Gastrocnemius medialis (tissue), 4 donors: ENCODE measurements at places on chromosomes 5 and 9.

DNA sequence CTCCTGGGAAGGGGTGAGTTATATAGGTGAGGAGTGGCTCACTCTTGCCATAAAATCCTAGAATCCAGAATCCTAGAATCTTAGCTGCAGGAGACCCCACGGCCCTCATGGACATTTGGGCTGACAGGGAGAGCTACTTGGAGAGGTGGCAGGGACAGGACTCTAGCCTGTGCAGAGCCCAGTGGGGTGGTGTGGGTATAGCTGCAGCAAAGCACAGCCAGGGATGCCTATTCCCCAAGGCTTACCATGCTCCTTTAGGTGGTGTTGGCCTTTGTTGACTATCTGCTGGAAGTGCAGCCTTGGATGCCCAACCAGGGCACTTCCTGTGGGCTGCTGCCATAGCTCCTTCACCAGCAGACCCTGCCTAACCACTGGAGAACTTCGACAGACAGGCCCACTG, 70.0 kb upstream of the PTPN3 start:
- H3K36me3 ChIP-seq = no peaks in the 10 kb centered on the region
- no peak overlapping the region for H3K27ac ChIP-seq
- no peaks in the 10 kb centered on the region for H3K27me3 ChIP-seq
- DNase-seq = no peak

DNA sequence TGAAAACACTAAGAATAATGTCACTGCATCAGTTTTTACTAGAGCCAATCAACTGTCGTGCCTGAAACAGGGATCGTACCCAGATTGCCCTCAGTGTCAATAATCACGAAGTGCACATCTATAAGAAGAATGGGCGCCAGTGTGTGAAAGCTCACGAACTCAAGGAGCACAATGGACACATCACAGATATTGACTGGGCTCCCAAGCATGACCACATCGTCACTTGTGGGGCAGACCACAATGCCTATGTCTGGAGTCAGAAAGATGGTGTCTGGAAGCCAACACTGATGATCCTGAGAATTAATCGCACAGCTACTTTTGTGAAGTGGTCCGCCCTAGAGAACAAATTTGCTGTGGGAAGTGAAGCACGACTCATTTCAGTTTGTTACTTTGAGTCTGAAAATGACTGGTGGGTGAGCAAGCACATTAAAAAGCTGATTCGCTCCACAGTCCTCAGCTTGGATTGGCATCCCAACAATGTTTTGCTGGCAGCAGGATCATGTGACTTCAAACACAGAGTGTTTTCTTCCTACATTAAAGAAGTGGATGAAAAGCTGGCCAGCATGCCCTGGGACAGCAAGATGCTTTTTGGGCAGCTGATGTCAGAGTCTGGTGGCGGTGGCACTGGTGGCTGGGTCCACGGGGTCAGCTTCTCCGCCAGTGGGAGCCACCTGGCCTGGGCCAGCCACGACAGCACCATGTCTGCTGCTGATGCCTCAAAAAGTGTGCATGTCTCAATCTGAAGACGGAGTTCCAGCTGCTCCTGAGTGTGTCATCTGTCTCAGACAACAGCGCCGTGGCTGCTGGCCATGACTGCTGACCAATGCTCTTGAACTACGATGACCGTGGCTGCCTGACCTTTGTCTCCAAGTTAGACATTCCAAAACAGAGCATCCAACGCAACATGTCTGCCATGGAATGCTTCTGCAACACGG, 32.2 kb downstream of the NSA2 start:
- H3K36me3 ChIP-seq = no peaks in the 10 kb centered on the region
- no peak overlapping the region for H3K4me3 ChIP-seq
- no peak overlapping the region for H3K27ac ChIP-seq
- no peak for DNase-seq
- peaks cover 2% of the 10 kb centered on the region for H3K27me3 ChIP-seq
- H3K4me1 ChIP-seq = no peaks in the 10 kb centered on the region

- H3K4me3 ChIP-seq = no peak overlapping the region
- no peaks in the 10 kb centered on the region for H3K4me1 ChIP-seq
- H3K27me3 ChIP-seq = no peaks in the 10 kb centered on the region
- H3K27ac ChIP-seq = no peak overlapping the region
- DNase-seq = no peak
These were observed 67.1 kb downstream of the KLF4 start for GRCh38 chr9:107422189-107423185.

GRCh38 chr5:6667648-6668047, 34.4 kb downstream of the SRD5A1 start:
- H3K4me1 ChIP-seq = no peaks in the 10 kb centered on the region
- H3K27ac ChIP-seq = no peak overlapping the region
- H3K4me3 ChIP-seq = no peak overlapping the region
- no peaks in the 10 kb centered on the region for H3K36me3 ChIP-seq
- no peaks in the 10 kb centered on the region for H3K27me3 ChIP-seq
- no peak for DNase-seq

DNA sequence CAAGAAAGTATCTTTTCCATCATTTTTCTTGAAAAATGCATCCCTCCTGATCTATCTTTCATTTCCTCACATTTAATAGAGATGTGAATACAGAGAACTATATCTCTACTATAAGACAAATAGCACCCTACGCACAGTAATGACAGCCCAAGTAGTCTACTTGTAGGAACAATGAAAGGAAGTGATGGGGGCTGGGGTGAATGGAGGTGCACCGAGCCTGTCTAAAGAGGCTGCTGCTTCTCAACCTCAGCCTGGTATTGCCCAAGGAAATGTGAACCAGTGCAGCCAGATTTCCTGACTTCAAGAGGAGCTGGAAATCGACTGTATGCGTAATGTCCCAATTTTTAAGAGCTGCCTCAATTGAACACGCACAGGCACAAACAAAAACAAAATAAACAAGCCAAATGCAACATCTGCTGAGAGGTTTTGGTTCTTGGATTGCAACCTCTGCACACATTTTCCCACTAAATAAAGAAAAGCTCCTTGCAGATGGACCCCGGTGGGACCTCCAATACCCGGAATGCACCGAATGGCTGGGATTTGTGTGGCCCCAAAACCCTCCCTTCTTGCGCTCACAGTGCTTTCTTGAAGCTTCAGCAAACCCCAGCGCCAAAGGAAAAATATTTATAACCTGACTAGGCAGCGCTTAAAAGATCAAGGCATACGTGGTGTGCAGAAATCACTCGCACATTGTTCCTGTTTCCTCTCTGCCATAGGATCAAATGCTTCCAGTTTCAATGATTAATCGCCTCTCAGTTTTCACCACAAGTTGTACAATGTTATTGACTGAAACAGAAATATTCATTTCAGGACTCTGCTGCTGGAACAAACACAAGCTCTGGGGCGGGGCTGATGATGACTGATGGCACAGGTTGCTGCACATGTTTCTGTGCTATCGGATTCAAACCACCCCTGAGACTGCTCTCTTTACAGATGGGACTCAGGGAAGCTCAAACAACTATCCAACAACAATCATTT, 68.3 kb downstream of the KCNIP1 start:
- no peaks in the 10 kb centered on the region for H3K36me3 ChIP-seq
- H3K4me3 ChIP-seq = no peak overlapping the region
- H3K27ac ChIP-seq = no peak overlapping the region
- no peaks in the 10 kb centered on the region for H3K4me1 ChIP-seq
- peaks cover 17% of the 10 kb centered on the region for H3K27me3 ChIP-seq

- H3K27me3 ChIP-seq = no peaks in the 10 kb centered on the region
- H3K36me3 ChIP-seq = no peaks in the 10 kb centered on the region
- no peaks in the 10 kb centered on the region for H3K4me1 ChIP-seq
- H3K4me3 ChIP-seq = no peak overlapping the region
- no peak overlapping the region for H3K27ac ChIP-seq
- no peak for DNase-seq
These were observed 23.7 kb downstream of the SPATA31D1 start for GRCh38 chr9:82012276-82012675.

GRCh38 chr5:111422245-111422644, 90.1 kb downstream of the STARD4 start:
- H3K4me1 ChIP-seq = no peaks in the 10 kb centered on the region
- no peak overlapping the region for H3K27ac ChIP-seq
- no peaks in the 10 kb centered on the region for H3K36me3 ChIP-seq

GRCh38 chr5:146419696-146420095, 27.4 kb upstream of the TCERG1 start:
- H3K4me1 ChIP-seq = no peaks in the 10 kb centered on the region
- DNase-seq = no peak
- no peak overlapping the region for H3K27ac ChIP-seq

- no peaks in the 10 kb centered on the region for H3K4me1 ChIP-seq
- H3K4me3 ChIP-seq = no peak overlapping the region
- no peaks in the 10 kb centered on the region for H3K27me3 ChIP-seq
- no peaks in the 10 kb centered on the region for H3K36me3 ChIP-seq
- no peak for DNase-seq
- no peak overlapping the region for H3K27ac ChIP-seq
These were observed 199.4 kb upstream of the PANK3 start for GRCh38 chr5:168778536-168778935.

DNA sequence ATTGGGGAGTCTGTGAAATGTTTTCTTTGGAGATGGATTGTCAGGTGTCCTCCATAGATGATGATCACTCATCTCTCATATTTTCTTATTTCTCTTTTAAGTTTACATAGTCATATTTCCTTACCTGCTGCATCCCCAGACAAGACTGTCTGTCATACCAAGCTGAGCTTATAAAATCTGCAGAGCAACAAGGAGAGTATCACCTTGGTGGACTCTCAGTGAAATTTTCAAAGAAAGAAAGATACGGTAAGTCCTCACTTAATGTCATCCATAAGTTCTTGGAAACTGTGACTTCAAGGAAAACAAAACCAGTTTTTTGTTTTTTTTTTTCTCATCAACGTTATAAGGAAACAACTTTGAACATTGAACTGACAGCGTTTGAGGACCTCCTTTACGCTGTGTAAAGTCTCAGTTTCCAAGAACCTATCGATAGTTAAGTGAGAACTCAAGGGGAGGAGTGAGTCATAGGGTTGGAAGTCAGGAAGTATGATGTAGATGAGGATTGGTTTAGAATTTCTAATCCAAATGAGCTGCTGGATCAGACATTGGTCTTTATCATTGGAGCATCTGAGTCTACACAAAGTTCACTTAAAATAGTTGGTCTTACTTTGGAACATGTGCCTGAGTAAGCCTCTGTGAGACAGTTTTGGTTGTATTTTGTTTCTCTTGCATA, 45.5 kb downstream of the SPIN1 start:
- no peaks in the 10 kb centered on the region for H3K4me1 ChIP-seq
- H3K27me3 ChIP-seq = no peaks in the 10 kb centered on the region
- no peaks in the 10 kb centered on the region for H3K36me3 ChIP-seq
- H3K4me3 ChIP-seq = no peak overlapping the region
- H3K27ac ChIP-seq = no peak overlapping the region

DNA sequence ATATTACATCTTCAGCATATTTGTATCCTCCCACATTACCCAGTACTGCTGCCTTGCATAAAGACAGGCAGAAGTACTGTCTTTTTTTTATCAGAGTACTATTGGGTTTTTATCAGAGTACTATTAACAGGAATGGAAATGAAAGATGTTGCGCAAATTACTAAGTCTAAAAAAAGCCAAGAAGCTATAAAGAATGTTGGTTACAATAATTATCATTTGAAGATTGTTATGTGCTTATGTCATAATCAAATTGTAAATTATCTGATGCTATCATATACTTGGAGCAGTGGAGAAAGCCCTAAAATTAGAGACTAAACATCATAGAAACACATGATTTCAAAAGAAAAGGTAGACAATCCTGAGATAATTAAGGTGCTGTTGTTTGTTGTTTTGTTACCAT, 188.8 kb downstream of the CCDC192 start:
- no peaks in the 10 kb centered on the region for H3K36me3 ChIP-seq
- no peaks in the 10 kb centered on the region for H3K4me1 ChIP-seq
- no peak overlapping the region for H3K27ac ChIP-seq
- H3K27me3 ChIP-seq = no peaks in the 10 kb centered on the region
- no peak for DNase-seq

- no peak overlapping the region for H3K27ac ChIP-seq
- no peaks in the 10 kb centered on the region for H3K4me1 ChIP-seq
- no peak overlapping the region for H3K4me3 ChIP-seq
- no peak for DNase-seq
- H3K36me3 ChIP-seq = no peaks in the 10 kb centered on the region
These were observed 177.9 kb upstream of the KCNN2 start for GRCh38 chr5:114184006-114184405.

DNA sequence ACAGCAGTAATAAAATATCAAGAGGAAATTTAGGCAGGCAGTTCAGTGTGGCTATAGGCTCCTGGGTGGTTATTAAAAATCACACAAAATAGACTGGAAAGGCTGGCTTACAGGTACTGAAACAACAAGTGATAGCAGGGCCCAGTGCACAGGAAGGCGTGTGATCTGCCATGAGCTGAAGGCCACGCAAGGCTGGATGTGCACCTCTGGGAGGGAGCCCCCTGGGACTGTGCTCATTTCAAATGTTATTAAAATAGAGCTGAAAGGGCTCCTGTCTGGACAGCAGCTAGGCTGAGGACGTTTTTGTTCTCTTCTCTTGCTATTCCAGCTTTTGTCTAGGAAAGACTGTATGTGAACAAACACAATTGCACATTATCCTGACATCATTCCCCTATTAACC, 324.3 kb upstream of the RFX3 start:
- DNase-seq = no peak
- no peak overlapping the region for H3K27ac ChIP-seq
- H3K4me3 ChIP-seq = no peak overlapping the region

- H3K27me3 ChIP-seq = no peaks in the 10 kb centered on the region
- H3K4me1 ChIP-seq = peaks cover 8% of the 10 kb centered on the region
- no peak overlapping the region for H3K27ac ChIP-seq
- no peak overlapping the region for H3K4me3 ChIP-seq
These were observed 18.4 kb upstream of the ERAP2 start for GRCh38 chr5:96857924-96858323.

- H3K36me3 ChIP-seq = no peaks in the 10 kb centered on the region
- no peak overlapping the region for H3K27ac ChIP-seq
- no peak for DNase-seq
- H3K4me3 ChIP-seq = no peak overlapping the region
- no peaks in the 10 kb centered on the region for H3K4me1 ChIP-seq
- H3K27me3 ChIP-seq = no peaks in the 10 kb centered on the region
These were observed 53.2 kb upstream of the CTXN3 start for GRCh38 chr5:127595484-127596368.

- H3K4me1 ChIP-seq = peaks cover 35% of the 10 kb centered on the region
- peak; percentile 87 for DNase-seq
- no peak overlapping the region for H3K4me3 ChIP-seq
- H3K36me3 ChIP-seq = no peaks in the 10 kb centered on the region
- peak overlapping the region; percentile 73 for H3K27ac ChIP-seq
These were observed 13.3 kb downstream of the DCANP1 start for GRCh38 chr5:135433681-135434426.

DNA sequence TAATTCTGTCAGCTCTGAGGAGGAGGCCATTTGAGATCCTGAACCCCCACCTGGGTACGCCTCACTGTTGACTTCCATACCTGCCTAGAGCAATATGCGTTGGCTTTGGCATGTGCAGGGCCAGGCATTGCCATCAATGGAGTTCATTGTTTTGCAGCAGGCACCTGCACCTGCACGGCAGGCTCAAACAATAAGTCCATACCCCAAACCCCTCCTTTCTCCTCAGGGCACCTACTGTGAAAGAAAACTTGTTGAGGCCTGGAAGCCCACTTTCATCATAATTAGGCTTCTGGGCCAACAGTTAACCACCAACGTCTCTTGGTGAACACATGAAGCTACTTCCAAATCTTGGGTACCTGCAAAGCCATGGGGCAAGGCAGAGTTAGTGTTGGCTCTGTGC, 238.7 kb downstream of the NFIB start:
- no peaks in the 10 kb centered on the region for H3K4me1 ChIP-seq
- H3K4me3 ChIP-seq = no peak overlapping the region
- no peak overlapping the region for H3K27ac ChIP-seq
- H3K27me3 ChIP-seq = no peaks in the 10 kb centered on the region
- H3K36me3 ChIP-seq = no peaks in the 10 kb centered on the region

- peak overlapping the region; percentile 42 for H3K27ac ChIP-seq
- H3K27me3 ChIP-seq = no peaks in the 10 kb centered on the region
- no peak overlapping the region for H3K4me3 ChIP-seq
- peaks cover 12% of the 10 kb centered on the region for H3K4me1 ChIP-seq
- no peak for DNase-seq
These were observed 59.6 kb downstream of the C9orf152 start for GRCh38 chr9:110148384-110148783.
